ENCODE measurements at places on chromosomes 2 and 18. TPM values are rescaled to one million over a fixed set of nuclear protein-coding genes. Genes with fewer than 3 reads are reported as not detected.

Gene SPEG
- 3.4 TPM for total RNA-seq

Gene CSRNP3
- not detected for total RNA-seq

Gene FBXO48
- total RNA-seq = 0.74 TPM

Gene EMILIN2
- total RNA-seq = 18.3 TPM

Gene TLX2
- not detected for total RNA-seq

Gene CTAGE1
- total RNA-seq = not detected

Gene TANK
- 36.0 TPM for total RNA-seq

Gene TRIM54
- 0.21 TPM for total RNA-seq

Gene NT5DC4
- total RNA-seq = not detected

Gene ALPP
- total RNA-seq = 7.3 TPM

Gene KLHL30
- 0.26 TPM for total RNA-seq

Gene ABI2
- total RNA-seq = 72.2 TPM

Gene LRRTM1
- not detected for total RNA-seq

Gene DBI
- total RNA-seq = 253 TPM

Gene POMC
- not detected for total RNA-seq

Gene SOCS6
- total RNA-seq = 43.0 TPM

Gene SERPINB12
- total RNA-seq = not detected

Gene ABCG8
- total RNA-seq = 0.03 TPM

Gene MC5R
- total RNA-seq = not detected

Gene HDAC4
- total RNA-seq = 40.1 TPM

Gene SLC4A3
- 13.5 TPM for total RNA-seq

Gene MLPH
- total RNA-seq = 60.2 TPM

Gene RAB12
- 35.7 TPM for total RNA-seq

Gene ALK
- not detected for total RNA-seq

Gene DNAH6
- total RNA-seq = 0.26 TPM

Gene SLC38A11
- total RNA-seq = 0.46 TPM

Gene IRS1
- total RNA-seq = 27.3 TPM

Gene POTEI
- total RNA-seq = 0.92 TPM

Gene DCDC2C
- total RNA-seq = not detected

Gene NOP58
- 119 TPM for total RNA-seq

Gene RAB27B
- total RNA-seq = 3.9 TPM

Gene SLC14A1
- 1.2 TPM for total RNA-seq

Gene ANKRD30BL
- total RNA-seq = not detected

Gene ABHD1
- 0.46 TPM for total RNA-seq

Gene SH2D6
- total RNA-seq = 3.3 TPM

Gene DSG4
- total RNA-seq = not detected

Gene CCDC85A
- 0.05 TPM for total RNA-seq

Gene GTF2A1L
- not detected for total RNA-seq

Gene TRIP12
- 368 TPM for total RNA-seq

Gene CHRNG
- total RNA-seq = not detected

Gene SULT1C4
- total RNA-seq = not detected

Gene MARCO
- total RNA-seq = 0.26 TPM

Gene AKAIN1
- total RNA-seq = not detected

Gene NT5C1B
- total RNA-seq = not detected

Gene GPR17
- not detected for total RNA-seq

Gene CYP27A1
- 7.7 TPM for total RNA-seq

Gene VIL1
- total RNA-seq = 0.18 TPM

Gene PLCD4
- 12.9 TPM for total RNA-seq

Gene LIMS3
- 2.6 TPM for total RNA-seq

Gene CRYGD
- total RNA-seq = not detected

Gene C1QL2
- not detected for total RNA-seq
